ENCODE measurements at places on chromosomes 11 and 22.

- no peak for DNase-seq
These were observed 42.1 kb downstream of the KDM2A start for GRCh38 chr11:67160872-67161783.

- no peak for DNase-seq
These were observed 138.8 kb upstream of the UBASH3B start for GRCh38 chr11:122516686-122517085.

DNA sequence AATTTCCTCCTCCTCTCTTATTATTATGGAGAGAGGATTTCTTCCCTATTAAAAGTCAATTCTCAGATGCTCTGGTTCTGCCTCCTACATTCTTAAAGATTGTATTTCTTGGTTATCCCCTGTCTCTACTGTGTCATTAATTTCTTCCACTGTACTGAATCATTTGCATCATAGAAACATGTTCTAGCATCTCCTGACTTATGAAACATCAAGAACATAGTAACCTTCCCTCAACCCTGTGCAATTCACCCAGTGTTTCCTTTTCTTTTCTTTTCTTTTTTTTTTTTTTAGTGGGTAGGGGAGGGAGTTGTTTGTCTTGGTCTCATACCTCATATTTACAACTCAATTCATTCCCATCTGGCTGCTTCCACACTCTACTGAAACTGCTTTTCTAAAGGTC is 288.0 kb upstream of the PLET1 start:
- DNase-seq, result no peak

DNA sequence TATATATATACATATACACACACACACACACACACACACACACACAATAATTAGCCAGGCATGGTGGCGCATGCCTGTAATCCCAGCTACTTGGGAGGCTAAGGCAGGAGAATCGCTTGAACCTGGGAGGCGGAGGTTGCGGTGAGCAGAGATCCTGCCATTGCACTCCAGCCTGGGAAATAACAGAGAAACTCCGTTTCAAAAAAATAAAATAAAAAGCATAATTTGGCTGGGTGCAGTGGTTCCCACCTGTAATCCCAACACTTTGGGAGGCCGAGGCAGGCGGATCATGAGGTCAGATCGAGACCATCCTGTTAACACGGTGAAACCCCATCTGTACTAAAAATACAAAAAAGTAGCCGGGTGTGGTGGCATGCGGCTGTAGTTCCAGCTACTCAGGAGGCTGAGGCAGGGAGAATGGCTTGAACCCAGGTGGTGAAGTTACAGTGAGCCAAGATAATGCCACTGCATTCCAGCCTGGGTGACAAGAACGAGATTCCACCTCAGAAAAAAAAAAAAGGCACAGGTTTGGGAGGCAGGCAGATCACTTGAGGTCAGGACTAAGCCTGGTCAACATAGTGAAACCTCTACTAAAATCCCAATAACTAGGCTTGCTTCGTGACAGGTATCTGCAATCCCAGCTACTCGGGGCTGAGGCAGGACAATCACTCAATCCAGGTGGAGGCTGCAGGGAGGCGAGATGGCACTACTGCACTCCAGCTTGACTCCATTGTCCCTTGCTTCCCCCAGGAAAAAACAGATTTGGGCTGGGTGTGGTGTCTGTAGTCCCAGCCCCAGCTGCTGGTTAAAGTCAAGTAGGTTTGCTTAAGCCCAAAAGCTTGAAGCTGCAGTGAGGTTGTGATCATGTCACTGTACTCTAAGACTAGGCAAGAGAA is 11.8 kb upstream of the WDR74 start:
- peak; percentile 47 for DNase-seq

GRCh38 chr11:121590772-121591404 is 138.1 kb upstream of the SORL1-AS1 start:
- DNase-seq, result no peak

- DNase-seq, result no peak
These were observed 64.5 kb downstream of the MCHR1 start for GRCh38 chr22:40743768-40744167.

DNA sequence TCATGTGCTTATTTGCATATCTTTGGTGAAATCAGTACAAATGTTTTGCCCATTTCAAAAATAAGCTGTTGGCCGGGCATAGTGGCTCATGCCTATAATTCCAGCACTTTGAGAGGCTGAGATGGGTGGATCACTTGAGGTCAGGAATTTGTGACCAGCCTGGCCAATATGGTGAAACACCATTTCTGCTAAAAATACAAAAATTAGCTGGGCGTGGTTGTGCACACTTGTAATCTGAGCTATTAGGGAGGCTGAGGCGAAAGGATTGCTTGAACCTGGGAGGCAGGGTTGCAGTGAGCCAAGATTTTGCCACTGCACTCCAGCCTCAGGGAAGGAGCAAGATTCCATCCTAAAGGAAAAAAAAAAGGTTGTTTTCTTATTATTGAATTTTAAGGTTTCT is 136.0 kb downstream of the SWAP70 start:
- no peak for DNase-seq

- no peak for DNase-seq
These were observed 47.5 kb upstream of the SPATA19 start for GRCh38 chr11:133892584-133893380.

GRCh38 chr11:16780146-16780545 is 41.7 kb downstream of the C11orf58 start:
- no peak for DNase-seq

DNA sequence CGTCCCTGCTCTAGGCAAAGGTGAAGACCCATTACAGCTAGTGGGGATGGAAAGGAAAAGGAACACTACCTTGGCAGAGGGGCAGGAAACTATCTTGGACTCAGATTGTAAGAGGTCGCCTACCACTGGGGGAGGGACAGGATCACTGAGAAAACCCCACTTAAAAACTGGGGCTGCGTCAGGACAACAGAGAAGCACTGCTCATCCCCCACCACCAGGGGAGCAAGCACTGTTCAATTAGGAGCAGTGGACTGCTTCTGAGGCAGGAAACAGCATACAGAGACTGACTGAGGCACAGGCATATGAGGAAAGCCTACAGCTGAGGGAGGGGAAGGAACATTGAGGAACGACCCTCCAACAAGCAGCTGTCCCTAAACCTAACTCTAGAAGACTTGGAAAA is 20.8 kb upstream of the DLAT start:
- DNase-seq, result peak; percentile 41

DNA sequence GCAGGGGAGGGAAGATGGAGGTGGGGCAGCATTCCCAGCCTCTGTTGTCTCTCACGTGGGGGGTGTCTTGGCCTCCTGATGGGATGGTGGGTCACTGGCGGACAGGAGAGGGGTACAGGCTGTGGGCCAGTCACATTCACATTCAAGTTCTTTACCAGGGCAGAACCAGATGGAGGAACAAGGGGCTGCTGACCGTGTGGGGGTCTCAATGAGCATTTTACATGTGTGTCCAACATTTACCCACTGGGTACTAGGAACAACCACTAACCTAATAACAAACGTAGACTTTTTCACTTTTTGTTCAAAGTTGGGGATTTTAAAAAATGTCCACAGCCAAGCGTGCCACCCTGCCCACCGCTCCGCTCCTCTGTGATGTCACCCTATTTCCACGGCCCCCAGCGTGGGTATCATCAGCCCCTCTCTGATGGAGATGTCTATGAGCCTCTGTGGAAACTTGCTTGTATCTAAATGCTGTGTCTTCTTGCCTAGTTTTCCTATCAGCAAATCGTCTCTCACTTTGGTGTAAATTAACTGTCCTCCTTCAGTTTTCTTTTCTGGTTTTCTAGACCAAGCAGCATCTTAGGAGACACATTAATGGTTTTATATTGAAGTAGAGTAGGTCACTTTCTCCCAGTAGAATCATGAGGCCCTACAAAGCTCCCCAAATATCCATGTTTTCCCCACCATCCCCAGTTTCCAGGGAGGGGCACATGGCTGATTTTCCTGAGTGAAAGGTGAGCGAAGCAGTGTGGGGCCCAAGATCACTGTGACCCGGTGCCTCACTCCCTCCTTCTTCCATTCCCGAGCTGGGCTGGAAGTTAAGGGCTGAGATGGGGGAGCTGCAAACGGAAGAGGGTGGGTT is 936.7 kb downstream of the BRD1 start:
- DNase-seq, result no peak

- DNase-seq, result no peak
These were observed 325.8 kb downstream of the C11orf87 start for GRCh38 chr11:109747839-109748238.

DNA sequence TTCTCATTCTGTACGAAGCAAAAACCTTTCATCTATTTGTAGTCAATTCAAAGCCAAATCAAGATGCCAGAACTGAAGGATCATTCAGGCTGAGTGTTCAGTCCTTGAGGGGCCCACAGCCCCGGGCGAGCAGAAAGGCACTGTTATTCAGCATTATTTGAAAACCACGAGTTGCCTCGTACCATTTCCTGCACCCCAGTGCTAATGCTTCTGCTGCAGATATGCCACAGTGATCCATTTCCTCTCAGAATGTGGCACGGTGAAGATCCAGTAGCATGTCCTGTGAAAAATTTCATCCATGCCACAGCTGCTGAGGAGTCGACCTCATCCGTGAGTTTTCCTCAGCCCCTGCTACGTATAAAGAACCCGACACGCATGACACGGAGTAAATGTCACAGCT is 85.4 kb downstream of the OSBP2 start:
- DNase-seq, result no peak

- DNase-seq, result no peak
These were observed 16.2 kb downstream of the CD6 start for GRCh38 chr11:60987577-60988277.

DNA sequence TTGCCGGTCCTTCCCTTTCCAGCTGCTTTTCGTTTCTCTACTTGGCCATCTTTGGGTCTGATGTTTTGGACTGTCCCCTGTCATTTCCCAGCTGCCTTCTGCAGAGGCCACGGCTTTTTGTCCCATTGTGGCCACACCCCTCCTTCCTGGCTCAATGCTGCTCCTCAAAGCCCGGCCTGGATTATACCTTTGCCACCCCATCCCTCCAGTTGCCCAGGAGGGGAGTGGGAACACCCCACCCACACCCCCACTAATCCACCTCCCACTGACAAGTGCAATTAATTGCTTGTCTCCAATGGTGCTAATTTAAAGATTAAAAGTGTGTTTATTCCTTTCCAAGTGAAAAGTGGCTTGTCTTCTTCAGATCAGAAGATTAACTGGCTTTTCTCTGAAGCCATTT is 34.2 kb upstream of the CSNK2A3 start:
- no peak for DNase-seq

GRCh38 chr22:46006379-46007002 is 29.5 kb upstream of the WNT7B start:
- DNase-seq, result peak; percentile 84

DNA sequence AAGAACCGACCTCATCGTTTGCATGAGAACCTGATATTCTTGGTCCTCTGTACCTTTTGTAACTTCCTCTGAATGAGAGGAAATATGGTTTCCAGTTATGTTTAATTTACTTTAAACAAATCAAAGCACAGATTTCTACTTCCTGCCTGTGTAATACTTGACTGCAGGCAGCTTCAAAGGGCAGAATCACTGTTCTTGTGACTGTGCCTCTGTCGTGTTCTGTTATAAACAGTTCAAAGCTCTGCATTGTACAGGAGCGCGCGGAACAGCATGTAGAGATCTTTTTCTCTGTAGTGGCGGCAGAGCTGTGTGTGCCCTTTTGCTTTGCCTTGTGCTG is 73.2 kb upstream of the CLDN5 start:
- peak; percentile 17 for DNase-seq

DNA sequence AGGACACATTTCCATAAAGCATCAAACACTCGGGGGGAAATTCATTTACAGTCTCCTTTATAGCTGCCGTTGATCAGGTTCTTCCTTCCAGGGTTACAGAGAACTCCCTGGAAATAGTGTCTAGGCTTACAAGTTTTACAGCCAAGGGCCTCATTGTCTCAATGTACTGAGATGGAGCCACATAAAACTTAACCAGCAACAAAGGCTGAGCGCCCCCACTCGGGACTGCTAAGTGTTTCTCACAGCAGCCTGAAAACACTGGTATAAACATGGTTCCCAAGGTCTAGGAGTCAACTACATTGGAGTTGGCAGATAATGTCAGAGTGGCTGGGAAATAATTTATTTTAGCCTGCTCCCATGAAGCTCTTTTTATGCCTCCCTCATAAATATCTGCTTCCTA is 686.2 kb downstream of the OPCML start:
- no peak for DNase-seq

GRCh38 chr11:77198440-77198849 is 70.4 kb downstream of the MYO7A start:
- peak; percentile 57 for DNase-seq

DNA sequence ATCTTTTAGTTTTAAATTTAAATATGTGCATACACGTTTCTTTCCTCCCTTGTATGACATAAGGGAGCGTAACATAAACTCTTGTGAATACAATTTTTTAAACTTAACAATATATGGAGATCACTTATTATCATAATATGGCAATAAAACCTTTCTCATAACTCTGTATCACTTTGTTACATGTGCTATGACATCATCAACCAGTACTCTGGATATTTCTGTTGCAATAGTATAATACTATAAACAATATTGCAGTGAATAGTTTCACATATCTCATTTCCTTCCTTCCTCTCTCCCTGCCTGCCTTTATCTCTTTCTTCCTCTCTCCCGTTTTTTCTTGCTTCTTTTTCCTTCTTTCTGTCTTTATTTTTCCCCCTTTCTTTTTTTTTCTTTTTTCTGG is 1278.0 kb upstream of the CNTN5 start:
- no peak for DNase-seq

DNA sequence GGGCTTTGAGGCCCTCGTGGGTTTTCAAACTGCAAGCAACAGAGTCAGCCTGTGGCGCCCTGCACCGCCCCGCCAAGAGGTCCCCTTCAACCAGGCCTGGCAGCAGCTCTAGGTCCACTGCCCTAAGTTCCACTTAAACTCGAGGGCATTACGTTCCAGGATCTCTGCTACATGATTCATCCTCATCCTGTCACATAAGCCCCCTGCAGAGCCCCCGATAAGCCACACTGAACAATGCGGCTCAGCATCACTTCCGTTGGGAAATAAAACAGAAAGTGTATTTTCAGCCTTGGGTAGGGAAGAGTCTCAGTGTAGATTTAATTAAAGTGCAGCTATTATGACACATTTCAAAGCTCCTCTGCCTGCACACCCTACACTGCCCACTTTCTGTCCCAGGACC is 24.6 kb downstream of the SULT4A1 start:
- DNase-seq, result no peak
